ENCODE measurements at places on chromosomes 2 and 18. TPM values are rescaled to one million over a fixed set of nuclear protein-coding genes. Genes with fewer than 3 reads are reported as not detected.

GRCh38 chr18:79106084-79106483 lies 36.9 kb downstream of the ATP9B start:
- no peak for DNase-seq

DNA sequence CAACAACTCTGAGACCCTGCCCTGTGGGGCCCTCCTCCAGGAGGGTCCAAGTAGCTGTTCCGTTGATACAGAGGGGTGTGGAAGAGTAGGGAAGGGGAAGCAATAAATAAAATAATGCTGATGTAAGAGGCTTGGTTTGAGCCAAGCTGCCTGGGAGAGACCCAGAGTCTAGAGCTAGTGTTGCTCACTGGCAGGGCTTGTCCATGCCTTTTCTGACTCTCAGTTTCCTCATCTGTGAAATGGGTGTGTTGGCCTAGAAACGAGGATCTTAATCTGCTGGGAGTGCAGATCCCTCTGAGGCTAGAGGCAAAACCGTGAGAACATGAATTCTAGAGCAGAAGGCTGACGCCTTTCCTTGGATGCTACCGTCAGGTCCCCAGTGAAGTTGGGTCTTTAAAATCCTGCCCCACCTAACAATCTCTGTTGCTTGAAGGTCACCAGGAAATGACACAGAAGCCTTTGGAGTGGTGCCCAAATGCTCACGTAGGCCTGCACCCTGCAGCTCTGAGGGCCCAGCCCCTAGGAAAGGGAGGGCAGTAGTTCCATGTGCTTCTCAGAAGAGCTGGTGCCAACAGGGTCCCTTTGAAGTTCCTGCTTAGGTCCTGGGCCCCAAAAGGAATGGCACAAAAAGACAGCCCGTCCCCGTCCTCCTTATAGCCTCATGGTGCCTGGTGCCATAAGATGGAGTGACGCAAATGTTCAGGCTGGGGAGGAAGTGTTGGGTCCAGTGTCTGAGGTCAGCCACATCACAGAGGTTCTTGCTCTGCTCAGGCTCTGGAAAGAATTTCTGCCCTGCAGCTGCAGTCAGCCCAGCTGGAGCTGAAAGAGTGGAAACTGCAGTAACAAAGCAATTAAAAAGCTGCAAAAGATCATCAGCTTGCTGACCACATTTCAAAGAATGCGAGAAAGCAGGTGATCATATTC lies 73.2 kb upstream of the SMAD2 start:
- peak; percentile 73 for DNase-seq

- no peak for DNase-seq
Measured at GRCh38 chr2:42227491-42227890, 58.3 kb downstream of the EML4 start.

GRCh38 chr2:38794235-38794946 lies 16.4 kb downstream of the GEMIN6 start:
- no peak for DNase-seq

- no peak for DNase-seq
Measured at GRCh38 chr2:44267269-44267795, 7.9 kb upstream of the SLC3A1 start.

- DNase-seq: no peak
Measured at GRCh38 chr18:23689616-23690504, 607 bp downstream of the LAMA3 start.

Gene CCDC178
- not detected for total RNA-seq

- no peak for DNase-seq
Measured at GRCh38 chr2:40452786-40453185, 896 bp upstream of the SLC8A1 start.

GRCh38 chr2:37396890-37397565 lies 52.6 kb downstream of the QPCT start:
- DNase-seq: peak; percentile 56

DNA sequence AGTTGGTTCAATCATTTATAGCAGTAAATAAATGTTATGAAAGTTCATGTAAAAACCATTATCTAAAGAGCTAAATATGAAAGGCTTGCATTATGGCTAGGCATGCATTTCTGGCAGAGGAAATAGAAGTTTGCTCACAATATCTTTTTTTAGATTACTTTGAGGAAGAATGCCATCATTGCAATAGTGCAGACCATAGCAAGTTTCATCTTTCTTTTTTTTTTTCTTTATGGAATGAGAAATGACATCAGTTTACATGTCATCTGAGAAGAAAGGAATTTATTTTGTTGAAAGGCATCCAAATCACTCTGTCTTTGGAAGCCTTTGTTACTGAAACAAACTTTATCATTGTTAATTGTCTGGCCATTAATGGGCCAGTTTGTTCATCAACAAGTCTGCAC lies 74.5 kb upstream of the NCKAP5 start:
- no peak for DNase-seq

GRCh38 chr2:42828487-42829425 lies 36.4 kb upstream of the HAAO start:
- DNase-seq: peak; percentile 94

- no peak for DNase-seq
Measured at GRCh38 chr2:181672255-181673008, 7.9 kb downstream of the NEUROD1 start.

DNA sequence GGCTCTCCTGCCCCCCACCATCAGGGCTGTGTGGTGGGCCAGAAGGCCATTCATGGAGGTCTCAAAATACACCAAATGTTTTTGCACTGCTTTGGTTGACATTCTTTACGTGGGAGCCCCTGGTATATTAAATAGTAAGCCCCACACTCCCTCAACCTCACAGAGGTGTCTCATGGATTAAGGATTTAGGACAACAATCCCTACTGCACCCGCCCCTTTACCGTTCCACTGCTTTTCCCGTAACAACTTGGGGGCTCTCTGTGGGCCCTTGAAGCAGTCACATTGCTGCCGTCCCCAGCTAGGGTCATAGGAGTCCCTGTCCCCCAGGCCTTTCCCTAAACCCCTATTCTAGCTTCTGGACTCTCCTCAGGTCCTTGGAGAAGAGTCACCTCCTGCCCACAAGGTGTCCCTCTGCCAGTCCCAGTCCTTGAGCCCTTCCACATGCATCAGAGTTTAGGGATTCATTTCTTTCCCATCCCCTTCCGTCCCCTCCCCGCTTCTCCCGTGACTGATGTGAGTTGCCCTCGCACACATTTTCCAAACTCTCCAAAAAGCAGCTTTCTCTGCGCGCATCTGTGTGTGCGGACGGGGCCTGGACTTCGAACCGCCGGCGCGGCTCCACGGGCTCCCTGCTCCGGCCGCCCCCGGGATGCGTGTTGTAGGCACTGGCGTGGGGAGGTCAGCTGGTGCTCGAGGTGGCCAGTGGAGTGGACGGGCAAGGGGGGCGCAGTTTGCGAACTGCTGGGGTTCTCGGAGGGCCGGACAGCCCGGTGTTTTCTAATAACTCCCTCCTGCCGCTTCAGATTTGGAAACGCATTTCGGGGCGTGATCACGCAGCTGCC lies 84.8 kb downstream of the LYPD1 start:
- DNase-seq: no peak

Gene ADCYAP1
- not detected for total RNA-seq

DNA sequence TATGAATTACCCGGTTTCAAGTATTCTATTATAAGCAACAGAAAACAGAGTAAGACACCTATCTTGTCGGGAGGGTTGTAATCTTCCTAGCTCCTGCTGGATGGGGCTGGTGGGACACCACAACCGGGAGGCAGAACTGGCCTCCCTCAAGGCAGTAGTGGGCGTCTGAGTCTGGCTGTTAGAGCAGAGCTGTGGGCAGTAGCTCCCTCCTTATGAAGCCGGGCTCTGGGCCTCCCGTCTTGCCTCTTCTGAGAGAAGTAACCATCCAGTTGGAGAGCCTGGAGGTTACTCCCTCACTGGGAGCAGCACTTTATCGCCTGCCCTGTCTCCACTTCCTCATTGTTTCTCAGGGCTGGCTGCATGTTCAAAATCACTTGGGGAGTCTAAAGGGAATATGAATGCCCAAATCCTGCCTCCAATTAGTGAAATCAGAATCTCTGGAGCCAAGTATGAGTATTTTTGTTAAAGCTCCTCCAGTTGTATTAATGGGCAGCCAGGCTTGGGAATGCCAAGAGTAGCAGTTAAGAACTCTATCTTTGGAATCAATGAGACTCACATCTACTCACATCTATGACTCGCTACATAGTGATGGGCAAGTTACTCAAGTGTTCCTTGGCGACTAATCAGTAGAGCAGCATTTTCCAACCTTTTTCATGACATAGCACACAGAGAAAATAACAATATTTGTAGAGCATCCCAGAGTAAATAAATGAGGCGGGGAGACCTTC lies 27.3 kb upstream of the NRP2 start:
- peak; percentile 91 for DNase-seq

- DNase-seq: peak; percentile 81
Measured at GRCh38 chr2:109409321-109410038, 204.3 kb downstream of the SEPTIN10 start.

Gene CPO
- total RNA-seq: not detected

DNA sequence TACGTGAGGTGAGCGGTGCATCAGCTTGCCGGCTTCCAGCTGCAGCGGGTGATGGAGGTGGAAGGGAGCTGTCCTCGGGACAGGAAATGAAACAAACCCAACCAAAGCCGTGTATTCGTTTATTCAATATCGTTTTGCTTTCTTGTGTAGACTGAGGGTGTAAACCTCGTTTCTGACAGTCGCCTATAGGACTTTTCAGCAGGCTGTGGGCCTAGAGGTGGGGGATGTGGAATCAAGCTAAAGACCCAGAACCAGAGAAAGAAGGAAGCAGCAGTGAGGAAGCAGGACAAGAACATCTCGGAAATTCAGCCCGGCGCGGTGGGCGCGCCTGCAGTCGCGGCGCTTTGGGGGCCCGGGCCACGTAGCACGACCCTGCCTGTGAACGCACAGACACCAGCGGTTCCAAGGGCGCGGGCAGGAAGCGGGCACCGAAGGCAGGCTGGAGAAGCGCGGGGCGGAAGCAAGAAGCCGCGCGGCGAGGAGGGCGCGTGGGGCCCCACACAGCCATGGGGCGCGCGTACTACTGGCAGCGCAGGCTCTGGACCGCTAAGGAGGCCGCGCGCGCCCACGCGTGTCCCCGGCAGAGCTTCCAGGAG lies 755 bp upstream of the ATP9B start:
- no peak for DNase-seq

GRCh38 chr18:51135795-51136194 lies 61.7 kb downstream of the MEX3C start:
- DNase-seq: no peak

- no peak for DNase-seq
Measured at GRCh38 chr2:238599549-238600505, 173.1 kb downstream of the ASB1 start.

GRCh38 chr2:41774011-41774605 lies 273.7 kb upstream of the PKDCC start:
- DNase-seq: no peak

DNA sequence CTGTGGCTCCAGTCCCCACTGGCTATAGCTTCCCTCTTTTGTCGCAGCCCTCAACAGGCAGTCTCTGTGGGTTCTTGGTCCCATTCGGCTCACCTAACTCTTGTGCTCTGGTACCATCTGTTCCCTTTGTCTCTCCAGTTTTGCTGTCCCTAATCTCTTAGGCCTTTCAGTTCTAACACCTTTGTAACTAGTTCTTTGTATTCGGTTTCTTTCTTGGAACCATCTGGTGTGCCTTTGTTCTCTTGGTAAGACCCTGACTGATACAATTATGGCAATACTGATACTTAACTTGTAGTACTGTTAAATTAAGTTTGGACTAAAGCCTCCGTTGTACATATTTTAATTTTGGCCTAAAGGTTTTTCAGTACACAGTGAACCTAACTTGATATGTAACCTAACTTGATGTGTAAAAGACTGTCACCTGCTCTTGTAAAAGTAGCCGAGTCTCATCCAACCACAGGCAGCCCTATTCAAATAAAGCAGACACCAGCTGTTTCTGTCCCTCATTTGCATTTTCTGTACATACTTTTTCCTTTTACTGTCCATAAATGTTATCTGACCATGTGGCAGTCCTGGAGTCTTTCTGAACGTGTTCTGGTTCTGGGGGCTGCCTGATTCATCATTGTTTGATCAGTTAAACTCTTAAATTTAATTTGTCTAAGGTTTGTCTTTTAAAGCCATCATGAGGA lies 4.8 kb upstream of the MRPL44 start:
- DNase-seq: no peak

DNA sequence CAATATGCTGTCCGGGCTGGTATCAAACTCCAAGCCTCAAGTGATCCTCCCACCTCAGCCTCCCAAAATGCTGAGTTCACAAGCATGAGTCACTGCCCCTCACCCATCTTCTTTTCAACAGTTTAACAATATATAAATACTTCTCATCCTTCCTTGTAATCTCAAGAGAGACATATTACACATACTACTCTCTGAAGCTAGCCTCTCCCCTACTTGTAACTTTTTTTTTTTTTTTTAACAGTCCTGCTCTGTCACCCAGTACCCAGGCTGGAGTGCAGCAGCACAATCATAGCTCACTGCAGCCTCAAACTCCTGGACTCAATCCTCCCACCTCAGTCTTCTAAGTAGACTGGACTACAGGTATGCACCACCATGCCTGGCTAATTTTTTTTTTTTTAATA lies 5.7 kb downstream of the GFPT1 start:
- DNase-seq: no peak

DNA sequence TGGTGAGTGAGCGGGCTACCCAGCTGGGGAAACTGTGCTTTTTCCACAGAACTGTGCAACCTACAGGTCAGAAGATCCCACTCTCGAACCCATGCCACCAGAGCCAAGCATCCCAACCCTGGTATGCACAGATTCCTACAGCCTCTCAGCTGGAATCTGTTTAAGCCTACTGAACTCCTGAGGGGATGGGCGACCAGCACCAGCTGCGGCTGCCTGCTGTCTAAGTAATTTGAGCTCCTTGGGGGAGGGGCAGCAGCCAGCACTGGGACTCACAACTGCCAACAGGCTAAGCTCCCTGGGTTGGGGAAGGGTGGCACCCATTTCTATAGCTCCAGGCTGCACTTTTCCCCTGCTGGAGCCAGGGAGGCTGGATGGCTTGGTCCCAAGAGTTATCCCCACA lies 11.8 kb downstream of the CYP27C1 start:
- no peak for DNase-seq

- no peak for DNase-seq
Measured at GRCh38 chr2:86350751-86351150, 13.3 kb upstream of the REEP1 start.

Gene CHRNG
- not detected for total RNA-seq

- peak; percentile 58 for DNase-seq
Measured at GRCh38 chr2:46779447-46779941, 136.1 kb downstream of the MCFD2 start.

GRCh38 chr18:21483051-21483450 lies 117.5 kb downstream of the ESCO1 start:
- DNase-seq: no peak

DNA sequence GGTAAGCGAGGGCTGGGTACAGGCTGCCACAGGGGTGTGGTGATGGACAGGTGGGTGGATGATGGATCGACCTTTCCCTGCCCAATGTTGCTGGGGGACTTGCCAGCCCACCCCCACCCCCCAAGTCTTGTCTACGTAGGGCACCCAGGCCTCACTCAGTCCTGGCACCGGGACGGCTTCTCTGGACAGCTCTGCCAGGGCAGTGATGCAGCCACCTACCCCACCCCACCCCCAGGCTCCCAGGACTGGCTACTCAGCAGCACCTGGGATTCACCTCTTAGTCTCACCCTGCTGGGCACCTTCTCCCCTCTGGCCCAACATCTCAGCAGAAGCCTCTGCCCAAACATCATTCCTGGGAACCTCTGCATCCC lies 55.7 kb downstream of the ANKMY1 start:
- DNase-seq: peak; percentile 29

Gene KCNIP3
- 0.29 TPM for total RNA-seq

Data from osteoblast (primary cell).